Left lobe of liver (tissue), 2 donors: ENCODE measurements at places on chromosomes 3 and 15. TPM values are rescaled to one million over a fixed set of nuclear protein-coding genes. Genes with fewer than 3 reads are reported as not detected.
A peak's percentile ranks its signal among the peaks of the same experiment; 100 is the strongest.

DNA sequence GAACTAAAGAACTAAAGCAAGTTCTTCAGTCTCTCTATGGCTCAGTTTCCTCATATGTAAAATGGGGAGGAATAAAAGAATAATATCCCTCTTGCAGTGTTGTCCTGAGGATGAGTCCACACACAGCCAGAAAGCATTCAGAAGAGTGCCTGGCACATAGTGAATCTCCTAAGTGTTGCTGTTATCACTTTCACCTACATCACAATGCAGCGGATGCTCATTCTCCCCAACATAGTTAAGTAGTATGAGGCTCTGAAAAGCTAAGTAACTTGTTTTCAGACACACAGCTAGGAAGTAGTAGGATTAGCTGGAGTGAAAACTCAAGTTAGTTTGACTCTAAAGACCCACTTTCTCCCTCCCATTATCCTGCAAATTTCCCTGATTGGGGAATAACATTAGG lies 9.1 kb upstream of the USP3 start:
- DNase-seq: no peak

- DNase-seq: no peak
Observed at GRCh38 chr15:39774688-39775267, 7.9 kb downstream of the FSIP1 start.

DNA sequence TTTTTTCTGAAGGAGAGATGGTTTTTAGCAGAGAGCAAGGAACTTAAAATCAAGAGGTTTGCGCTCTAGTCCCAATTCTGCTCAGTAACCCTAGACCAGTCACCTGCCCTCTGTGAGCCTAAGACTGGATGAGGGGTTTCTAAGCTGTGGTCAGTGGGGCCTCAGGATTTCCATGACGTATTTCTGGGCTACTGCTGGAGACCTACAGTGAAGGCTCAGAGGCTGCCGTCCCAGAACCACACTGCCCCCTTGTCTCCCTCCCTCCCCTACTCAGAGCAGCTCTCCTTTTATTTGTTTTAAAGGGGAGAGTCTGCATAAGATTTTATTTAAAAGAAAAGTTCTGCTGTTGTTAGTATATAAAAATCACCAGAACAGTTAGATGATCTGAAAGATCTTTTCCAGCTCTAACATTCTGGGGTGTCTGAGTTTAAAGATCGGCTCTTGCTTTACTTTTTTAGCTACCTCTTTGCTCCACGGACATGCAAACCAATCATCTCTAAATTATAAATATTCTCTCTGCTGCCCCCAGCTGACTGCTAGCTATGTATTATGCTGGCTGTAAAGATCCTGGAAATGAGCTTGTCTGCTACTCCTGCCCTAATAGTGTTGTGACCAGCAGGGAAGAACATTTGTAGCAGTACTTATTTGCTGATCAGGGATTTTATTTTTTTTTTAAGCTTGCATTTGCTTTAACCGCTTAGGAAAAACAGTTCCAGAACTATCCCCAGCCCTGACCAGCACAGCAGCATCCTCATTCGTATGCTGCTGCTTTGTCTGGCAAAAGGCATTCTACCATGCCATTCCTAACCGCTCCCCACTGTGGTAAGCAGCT lies 28.6 kb upstream of the NDUFB4 start:
- DNase-seq: no peak

C3orf85 gene
- 11.4 TPM for total RNA-seq

DNA sequence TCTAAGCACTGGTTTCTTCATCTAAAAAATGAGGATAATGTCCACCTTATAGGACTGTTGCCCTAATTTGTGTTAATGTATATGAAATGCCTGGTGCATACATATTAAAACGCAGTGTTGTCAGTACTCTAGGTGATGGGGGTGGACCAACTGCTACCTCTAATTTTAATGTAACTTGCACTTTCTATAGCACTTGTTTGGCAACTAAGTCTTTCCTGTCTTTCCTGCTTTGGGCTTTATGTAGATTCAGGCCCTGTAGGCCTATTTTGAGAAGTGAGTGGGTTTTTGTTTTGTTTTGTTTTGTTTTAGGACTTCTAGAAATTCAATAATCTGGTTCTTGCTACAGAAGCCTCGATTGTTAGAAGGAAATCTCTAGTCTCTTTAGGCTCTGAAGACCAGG lies 21.2 kb downstream of the SLC7A14 start:
- DNase-seq: no peak

- DNase-seq: no peak
Observed at GRCh38 chr3:99419116-99419515, 219.3 kb upstream of the COL8A1 start.

SCAANT1 gene
- not detected for total RNA-seq

ISLR gene
- 2.3 TPM for total RNA-seq

THSD4 gene
- total RNA-seq: 19.5 TPM

DNA sequence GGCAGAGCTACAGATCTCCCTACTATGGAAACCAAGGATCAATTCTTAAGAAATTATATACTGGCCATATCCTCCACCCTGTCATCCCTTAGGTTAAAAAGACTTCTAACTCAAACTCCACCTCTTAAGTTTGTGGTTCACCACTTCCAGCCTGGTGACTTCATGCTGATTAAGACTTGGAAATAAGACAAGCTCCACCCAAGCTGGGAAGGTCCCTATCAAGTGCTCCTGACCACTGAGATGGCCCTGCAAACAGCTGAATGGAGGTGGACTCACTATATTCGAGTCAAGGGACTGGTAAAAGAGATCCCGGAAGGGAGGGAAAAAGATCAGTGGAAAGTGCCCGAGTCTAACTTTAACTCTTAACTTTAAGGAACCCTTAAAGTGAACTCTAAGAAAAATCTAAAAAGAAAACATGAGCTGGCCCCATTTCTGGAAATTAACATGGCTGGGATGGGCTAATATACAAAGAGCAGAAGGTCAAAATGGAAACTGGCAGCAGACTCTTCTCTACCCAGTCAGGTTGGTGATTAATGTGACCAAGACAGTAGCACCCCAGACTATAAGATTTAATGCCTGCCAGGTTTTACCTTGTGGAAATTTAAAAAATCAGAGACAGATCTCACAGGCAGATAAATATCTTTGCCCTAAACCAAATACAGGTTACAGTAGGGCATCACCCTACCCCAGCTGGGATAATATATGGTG lies 43.9 kb downstream of the PPCDC start:
- DNase-seq: peak; percentile 32

CCR8 gene
- not detected for total RNA-seq

GRCh38 chr3:110903771-110904519 lies 167.7 kb upstream of the NECTIN3 start:
- no peak for DNase-seq

MGA gene
- total RNA-seq: 10.7 TPM

DNA sequence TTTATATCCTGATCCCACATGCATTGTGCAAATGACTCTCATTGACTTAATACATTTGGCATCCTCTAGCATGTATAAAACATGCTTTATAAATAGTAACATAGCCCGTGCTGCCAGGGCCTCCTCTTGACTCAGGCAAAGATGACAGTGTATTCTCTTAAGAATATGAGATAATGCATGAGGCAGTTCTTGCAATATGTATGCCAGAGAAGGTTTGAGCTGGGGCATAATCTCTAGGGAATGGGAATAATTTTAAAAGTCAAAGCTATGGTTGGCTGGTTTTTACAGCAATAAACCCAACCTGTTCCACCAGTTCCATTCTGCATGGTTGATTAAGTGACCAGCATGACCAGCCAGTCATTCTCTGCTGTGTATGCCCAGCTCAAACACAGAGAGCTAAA lies 179.0 kb upstream of the PFN2 start:
- no peak for DNase-seq

GRCh38 chr3:136990826-136991225 lies 33.0 kb downstream of the IL20RB start:
- DNase-seq: no peak

SLC15A2 gene
- total RNA-seq: 1.5 TPM

SMC4 gene
- 12.0 TPM for total RNA-seq

DNA sequence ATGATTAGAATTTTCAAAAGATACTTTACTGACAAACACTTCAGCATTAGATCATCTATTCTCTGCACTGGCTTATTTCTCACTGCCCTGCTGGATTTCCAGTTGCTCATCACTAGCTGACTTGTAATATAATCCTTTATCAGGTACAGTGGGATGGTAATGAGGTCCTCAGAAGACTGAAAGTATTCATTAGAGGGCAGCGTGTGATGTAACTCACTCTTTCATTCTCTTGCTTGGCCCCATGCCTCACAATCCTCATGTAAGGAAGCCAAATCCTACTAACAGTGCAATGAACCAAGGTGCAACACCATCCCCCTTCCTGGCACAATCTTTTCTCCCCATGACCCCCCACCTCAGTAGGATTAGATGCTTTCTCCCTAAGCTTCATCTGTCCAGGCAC lies 289.9 kb downstream of the CTNNB1 start:
- DNase-seq: no peak

ATP8B4 gene
- total RNA-seq: 6.8 TPM

TNNC1 gene
- total RNA-seq: 0.25 TPM

GRCh38 chr15:62287066-62287857 lies 122.2 kb upstream of the C2CD4B start:
- no peak for DNase-seq

- peak; percentile 63 for DNase-seq
Observed at GRCh38 chr3:149608987-149609386, 48.8 kb downstream of the WWTR1 start.

GRK7 gene
- not detected for total RNA-seq

ACP3 gene
- total RNA-seq: not detected

IL5RA gene
- total RNA-seq: not detected

SCN5A gene
- total RNA-seq: 0.05 TPM

- DNase-seq: no peak
Observed at GRCh38 chr3:135440746-135441145, 524.8 kb upstream of the PPP2R3A start.

DNA sequence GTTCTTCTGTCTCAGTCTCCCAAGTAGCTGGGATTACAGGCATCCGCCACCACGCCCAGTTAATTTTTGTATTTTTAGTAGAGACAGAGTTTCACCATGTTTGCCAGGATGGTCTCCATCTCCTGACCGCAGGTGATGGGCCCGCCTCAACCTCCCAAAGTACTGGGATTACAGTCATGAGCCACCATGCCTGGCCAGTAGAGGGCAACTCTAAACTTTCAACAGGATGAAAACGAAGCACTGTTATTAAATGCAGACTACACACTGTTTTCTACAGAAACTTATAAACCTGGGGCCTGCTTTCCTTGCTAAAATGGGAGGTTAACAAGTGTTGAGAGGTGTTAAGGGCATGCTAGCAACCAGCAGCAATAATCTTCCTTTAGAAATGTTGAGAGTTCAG lies 7.6 kb downstream of the ARPC4 start:
- DNase-seq: no peak

DNA sequence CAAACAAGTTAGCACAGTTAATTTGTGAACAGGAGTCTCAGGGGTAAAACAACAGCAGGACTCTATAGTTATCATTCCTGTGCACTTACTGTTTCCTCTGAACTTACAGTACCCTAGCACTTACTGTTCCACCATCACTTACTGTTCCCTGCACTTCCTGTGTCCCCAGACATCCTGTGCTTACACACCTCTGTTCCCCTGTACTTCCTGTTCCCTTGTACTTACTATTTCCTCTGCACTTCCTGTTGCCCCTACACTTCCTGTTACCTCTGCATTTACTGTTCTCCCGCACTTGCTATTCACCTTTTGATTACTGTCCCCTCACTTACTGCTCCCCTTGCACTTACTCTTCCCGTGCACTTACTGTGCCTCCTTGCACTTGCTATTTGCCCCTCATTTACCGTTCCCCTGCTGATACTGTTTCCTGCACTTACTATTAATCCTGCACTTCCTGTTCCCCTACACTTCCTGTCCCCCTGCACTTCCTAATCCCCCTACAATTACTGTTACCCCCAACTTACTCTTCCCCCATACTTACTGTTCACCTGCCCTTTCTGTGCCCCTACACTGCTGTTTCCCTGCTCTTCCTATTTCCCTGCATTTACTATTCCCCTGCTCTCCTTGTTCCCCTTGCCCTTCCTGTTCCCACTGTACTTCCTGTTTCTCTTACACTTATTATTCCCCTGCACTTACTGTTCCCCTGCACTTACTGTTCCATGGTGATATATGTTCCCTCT lies 30.3 kb downstream of the TPRA1 start:
- DNase-seq: no peak

DNA sequence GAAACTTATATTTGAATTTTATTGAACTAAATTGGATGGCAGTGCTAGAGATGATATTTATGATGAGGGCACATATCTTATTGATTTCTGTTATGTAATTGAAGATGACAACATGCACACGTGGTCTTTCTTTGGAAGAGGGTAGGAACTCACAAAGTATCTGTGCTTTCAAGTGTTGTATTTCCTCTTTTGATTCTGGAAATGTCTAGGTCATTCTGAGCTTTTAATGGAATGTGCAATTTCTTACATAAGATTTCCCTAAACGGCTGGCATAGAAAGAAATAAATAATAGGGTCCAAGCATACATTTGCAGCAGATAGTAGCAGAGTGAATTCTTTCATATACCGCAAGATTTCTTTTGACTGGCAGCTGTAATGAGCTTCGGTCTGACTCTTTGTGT lies 10.1 kb upstream of the GPR171 start:
- no peak for DNase-seq

- DNase-seq: no peak
Observed at GRCh38 chr3:17840651-17841050, 98.2 kb upstream of the TBC1D5 start.

GRCh38 chr15:52784799-52785671 lies 5.1 kb downstream of the ONECUT1 start:
- DNase-seq: peak; percentile 97

DNA sequence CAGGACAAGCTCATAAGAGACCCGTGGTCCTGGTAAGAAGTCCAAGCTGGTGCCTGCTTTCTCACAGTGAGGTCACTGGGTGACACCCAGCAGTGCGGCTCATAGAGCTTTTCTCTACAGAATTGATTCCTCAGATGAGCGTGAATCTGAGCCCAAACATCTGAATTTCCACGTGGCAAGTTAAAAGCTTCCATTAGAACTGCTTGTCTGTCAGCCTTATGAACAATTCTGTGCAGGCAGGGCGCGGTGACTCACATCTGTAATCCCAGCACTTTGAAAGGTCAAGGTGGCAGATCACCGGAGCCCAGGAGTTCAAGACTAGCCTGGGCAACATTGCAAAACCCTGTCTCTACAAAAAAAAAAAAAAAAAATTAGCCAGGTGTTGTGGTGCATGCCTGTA lies 113.1 kb upstream of the ABHD17C start:
- no peak for DNase-seq

- no peak for DNase-seq
Observed at GRCh38 chr3:186598794-186599141, 14.1 kb upstream of the AHSG start.

DNA sequence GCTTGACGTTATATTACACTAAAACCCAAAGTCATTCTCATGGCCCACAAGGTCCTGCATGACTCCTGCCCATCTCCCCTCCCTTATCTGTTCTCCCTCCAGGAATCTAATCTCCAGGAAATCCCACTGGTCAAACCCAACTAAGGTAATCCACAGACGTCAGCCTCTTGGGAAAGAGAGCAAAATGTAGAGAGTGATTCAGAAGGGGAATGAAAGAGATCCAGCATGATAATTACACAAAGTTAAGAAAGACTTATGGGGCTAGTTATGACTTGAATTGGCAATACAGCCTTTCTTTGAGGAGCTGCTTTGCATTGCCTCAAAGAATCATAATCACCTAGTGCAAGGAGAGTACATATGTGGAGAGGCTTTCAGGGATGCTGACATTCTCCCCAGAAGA lies 137.8 kb upstream of the MYRIP start:
- DNase-seq: no peak

TJP1 gene
- total RNA-seq: 24.9 TPM
